Islet precursor cell (in vitro differentiated cells): ENCODE measurements at places on chromosomes 3 and 15.

DNA sequence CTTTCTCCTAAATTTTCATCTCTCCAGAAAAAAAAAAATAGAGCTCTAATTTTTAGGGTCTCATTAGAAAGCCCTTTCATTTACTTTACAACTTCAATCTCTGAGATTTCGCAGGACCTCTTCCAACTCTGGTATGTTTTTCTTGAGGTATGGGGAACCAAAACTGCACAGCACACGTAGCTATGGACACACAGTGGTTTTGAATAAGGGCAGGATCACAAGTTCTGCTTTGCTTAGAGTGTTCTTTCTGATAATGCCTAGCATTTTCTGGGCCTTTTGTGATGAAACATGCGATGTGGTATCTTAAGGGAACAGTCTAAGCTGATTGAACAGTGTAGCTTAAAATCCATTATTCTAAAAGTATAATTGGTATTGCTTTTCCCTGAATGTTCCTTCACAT lies 25.3 kb downstream of the ZNF592 start:
- DNase-seq: no peak

DNA sequence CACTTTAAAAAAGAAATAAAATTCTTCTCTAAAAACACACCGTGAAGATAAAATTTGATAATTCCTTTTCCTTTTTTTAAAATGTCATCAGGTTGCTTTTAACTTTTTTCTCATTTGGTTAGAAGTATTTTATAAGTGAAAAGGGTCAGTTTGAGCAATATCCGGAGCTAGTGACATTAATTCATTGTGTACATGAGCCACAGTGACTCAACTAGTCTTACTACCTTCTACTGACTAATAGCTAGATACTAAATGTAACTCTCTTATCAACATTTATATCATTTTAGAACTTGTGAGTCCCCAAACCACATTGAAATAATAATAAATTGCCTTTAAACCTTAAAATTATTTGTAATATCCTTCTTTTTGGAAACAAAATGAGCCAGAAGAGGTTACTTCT lies 101.2 kb upstream of the ZBTB20 start:
- no peak for DNase-seq

GRCh38 chr3:66182246-66182645 lies 38.6 kb upstream of the SLC25A26 start:
- DNase-seq: no peak

DNA sequence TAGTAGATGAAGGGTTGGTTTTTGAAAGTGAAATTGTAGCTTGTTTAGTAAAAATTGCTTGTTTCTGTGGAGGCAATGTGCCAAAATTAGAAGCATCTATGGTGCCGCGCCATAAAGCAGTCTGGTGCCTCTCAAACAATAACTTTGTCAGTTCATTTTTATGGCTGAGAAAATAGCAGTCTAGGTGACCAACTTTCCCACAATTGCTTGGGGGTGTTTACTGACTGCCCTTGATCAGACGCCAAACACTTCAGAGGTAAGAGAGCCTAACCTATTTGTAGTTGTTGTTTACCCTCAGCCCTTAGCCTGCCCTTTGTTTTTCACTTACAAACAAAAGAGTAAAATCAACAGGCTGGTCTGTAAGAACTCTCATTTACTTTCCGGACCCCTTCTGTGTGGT lies 174.5 kb downstream of the FNDC3B start:
- DNase-seq: no peak

DNA sequence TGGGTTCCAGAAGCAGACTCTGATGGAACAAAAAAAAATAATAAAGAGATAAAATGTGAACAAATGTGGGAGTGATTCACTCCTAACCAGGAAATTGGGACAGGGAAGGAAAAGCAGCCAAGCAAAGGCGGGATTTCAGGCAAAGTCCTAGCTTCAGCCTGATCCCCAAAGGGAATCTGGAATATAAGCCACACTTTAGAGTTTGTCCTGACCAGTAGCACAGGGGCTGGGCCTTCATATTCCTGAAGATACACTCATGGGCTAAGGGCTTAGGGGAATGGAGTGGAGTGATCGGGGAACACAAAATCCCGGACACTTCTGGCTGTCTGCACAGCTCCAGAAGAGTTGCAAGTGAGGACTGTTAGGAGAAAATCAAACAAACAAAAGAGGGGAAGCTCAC lies 135.0 kb upstream of the COL8A1 start:
- no peak for DNase-seq

GRCh38 chr3:154970797-154971196 lies 109.3 kb upstream of the MME start:
- DNase-seq: no peak

GRCh38 chr3:14118400-14119381 lies 6.0 kb downstream of the CHCHD4 start:
- DNase-seq: no peak

- no peak for DNase-seq
These were observed 137.9 kb upstream of the ZBTB20 start for GRCh38 chr3:115284980-115285379.

DNA sequence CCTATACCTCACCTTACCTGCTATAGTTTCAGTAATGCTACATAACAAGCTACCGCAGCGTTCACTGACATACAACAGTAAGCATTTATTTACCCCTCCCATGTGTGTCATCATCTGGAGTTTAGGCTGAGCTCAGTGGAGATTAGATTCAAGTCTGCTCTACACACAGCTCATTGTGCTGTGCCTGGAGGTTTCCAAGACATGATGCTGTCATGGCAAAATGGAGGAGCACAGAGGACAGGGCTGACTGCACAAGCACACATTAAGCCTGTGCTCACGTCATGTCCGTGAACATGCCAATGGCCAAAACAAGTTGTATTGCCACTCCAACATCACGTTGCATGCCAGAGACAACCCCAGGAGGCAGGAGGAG lies 333.8 kb upstream of the TRIM42 start:
- DNase-seq: peak; percentile 31

DNA sequence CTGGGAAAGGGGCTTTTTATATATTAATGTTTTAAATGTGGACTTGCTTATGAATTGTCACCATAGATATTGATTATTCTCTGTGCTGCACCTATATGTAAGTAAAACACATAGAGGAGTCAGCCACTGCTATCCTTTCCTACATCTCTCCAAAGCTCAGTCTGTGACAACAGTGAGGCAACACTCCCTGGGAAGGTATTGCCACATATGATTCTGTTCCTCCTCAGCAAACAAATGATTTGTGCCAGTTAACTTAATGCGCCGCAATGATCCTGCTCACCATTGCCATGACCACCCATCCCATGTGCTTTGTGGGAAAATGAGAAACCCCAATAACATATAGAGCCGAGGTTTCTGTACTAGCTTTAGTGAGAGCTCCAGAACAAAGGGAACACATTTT lies 75.1 kb upstream of the FBN1 start:
- DNase-seq: no peak

- DNase-seq: no peak
These were observed 19.2 kb downstream of the KLF13 start for GRCh38 chr15:31345606-31346366.

DNA sequence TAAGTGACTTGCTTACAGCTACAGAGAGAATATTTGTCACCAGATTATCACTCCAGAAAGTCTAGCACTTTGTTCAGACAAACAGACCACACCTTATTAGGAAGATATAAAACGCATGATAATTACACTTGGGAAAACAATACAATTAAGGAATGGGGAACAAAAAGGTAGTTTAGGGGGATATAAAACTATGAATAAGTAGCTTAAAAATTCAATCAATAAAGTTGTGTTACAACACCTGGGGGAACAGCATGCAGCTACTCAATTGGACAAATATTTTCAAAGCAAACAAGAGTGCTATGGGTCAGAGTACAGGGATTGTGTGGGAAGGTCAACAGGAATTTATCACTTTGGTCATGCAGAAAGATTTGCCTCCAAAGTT lies 15.1 kb downstream of the CLDN1 start:
- DNase-seq: no peak

DNA sequence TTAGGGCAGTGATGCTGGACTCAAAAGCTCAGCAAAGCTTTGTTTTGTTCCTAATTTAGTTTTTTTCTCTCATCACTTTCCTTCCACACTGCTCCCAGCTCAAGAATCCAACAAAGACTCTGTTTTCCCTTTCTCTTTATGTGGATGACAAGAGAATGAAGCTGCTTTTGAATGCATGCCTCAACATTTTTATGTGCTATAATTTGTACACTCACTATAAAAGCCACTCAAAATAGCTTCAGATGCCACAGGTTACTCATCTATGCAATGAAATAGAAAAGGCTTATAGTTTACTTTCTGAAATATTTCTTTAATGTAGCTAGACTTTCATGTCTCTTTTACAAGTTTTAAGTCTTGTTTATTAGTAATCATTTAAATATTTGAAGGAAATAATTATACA lies 714.9 kb downstream of the OTOL1 start:
- DNase-seq: no peak

DNA sequence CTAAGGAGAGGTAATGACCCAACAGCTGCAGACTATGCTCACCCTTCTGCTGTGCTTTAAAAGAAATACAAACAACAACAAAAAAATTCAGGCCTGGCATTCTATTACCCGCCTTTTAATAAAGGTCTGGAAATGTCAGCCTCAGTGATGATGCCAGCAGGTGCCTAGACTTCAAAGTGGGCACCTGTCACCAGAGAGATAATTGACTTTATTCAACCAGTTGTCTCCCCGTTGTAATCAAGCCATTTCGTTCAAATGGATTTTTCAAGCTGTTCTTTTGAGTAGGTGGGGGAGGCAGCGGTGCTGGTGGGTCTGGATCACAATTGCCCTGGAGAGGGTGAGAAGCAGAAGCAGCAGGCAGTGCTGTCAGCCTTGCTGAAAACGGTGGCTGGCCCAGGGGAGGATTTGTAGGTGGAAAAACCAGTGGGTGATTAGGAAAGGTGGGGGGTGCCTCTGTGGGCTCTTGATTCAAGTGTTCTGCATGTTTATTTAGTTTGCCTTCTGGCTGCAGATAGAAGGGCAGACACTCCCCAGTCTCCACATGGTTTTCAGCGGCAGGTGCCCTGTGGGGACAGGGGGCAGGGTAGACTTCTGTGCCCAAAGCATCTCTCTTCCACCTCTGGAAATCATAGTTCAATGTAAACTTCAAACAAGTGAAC lies 300.2 kb upstream of the SLCO3A1 start:
- no peak for DNase-seq

- DNase-seq: no peak
These were observed 52.6 kb upstream of the RASA2 start for GRCh38 chr3:141434255-141434654.

- DNase-seq: no peak
These were observed 35.8 kb downstream of the SETD2 start for GRCh38 chr3:47128137-47128536.

- no peak for DNase-seq
These were observed 123.1 kb upstream of the LRRFIP2 start for GRCh38 chr3:37297459-37297858.

- DNase-seq: no peak
These were observed 267.7 kb upstream of the BCHE start for GRCh38 chr3:166104938-166105337.

- DNase-seq: no peak
These were observed 86.8 kb downstream of the NUP210 start for GRCh38 chr3:13333236-13333897.

DNA sequence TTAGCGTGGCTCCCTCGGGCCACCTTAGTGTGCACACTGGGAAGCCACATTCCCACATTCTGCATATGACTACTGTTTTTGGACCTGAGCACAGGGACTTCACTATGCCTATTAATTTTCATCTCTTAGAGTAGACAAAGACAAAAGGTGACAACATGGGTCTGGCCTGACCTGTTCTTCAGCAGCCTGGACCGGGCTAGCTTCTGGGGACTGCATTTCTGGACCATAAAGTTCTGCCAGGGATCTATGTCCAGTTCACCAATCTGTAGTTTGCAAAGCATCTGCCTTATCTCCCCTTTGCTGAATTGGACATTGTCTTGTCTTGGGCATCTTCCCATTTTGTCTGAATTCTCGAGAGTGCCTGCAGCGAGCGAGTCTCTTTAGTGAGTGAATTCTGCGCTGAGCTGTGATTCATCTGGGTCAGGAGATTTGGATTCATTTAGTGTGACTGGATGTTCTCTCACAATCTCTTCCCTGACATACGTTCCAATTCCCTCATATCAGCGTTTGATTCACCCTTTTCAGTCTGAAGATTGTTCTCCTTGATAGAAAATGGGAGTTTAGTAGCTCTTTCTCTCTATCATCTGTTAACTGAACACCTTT lies 112.2 kb upstream of the PLXNA1 start:
- no peak for DNase-seq

DNA sequence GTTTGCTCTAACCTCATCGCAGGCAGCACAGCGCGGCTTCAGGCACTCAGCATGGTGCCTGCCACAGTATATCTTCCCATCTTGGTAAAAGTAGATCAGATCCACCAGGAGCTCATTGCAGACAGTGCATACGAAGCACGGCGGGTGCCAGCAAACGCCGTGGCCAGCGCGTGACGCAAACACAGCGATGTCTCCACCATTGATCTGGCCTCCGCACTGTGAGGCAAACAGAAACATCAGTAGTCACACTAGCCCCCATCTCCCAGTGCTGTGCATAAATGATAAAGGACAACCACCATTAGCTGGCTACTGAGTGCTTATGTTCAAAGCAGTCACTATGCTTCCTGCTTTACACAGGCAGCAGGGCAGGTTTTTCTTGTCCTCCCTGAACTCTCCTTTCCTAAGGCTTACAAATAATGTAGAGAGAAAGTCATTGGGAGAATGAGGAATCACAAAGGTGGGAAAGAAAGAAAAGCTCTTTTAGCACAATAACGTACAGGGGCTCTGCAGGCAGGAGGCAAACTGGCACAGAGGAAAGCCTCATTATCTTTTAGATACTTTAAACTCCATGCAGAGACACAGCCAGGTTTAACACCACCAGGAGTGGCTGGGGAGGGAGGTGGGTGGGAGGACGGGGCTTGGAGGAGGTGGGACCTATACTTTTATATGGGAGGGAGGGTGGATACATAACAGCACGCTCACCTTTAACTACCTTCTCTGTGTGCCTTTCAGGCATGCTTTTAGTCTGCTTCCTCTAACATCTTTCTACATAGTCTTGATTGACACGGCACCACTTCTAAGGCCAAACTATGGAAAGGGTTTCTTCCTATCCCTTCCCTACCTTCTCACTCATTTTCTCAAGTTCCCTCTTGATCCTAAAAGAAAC lies 67.9 kb downstream of the PRICKLE2 start:
- peak; percentile 69 for DNase-seq

DNA sequence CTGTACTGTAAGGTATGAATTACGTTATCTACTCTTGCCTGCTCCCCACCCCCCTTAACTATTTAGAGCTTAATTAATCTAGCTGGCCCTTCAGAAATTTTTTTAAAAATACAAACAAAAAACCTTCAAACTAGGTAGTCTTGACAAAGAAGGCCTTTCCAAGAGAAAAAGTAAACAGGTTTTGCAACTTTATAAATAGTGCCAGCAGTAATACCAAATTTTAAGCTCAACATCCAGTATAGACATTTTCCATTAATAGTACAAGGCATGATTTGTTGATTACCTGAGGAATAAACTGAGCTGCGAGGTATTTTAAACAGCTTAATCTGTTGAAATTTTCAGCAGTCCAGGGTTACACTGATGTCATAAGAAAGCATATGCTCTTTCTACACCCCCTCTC lies 20.1 kb downstream of the STX19 start:
- DNase-seq: no peak
